ENCODE measurements at places on chromosomes 7 and 10. TPM values are rescaled to one million over a fixed set of nuclear protein-coding genes. Genes with fewer than 3 reads are reported as not detected.

DNA sequence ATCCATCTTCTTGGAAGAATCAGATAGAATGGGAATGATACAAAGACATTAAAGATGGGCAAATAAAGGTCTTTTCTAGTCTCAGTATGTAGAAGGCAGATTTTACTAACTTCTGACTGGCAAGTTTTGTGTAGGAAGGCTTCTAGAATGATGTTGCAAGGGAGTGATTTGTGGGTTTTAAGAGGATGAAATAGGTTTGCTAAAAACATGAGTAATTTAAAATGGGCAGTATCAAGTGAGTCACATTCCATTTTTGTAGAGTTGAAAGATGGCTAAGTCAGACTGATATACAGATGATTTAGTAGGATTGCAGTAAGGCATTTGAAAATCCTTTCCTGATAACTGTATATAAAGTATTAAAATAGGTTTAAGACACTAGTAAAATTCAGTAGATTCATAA lies 777.4 kb downstream of the SORCS1 start:
- no peak for DNase-seq

DNA sequence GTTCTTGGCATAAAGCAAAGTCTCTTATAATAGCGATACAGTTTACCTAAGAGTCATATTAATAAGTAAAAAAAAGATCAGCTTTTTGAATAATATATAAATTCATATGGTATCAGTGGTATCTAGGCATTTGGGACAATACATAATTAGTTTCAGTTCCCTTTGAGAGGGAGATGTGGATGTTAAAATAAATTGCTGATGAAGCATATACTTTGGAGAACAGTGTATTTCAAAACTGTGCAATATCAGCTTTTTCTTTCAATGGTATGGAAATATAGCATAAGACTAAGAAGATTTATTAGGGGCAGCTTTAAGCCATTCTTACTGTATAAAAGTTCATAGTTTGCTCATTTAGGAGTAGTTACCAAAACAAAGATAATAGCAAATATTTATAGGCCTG lies 35.5 kb downstream of the MDFIC start:
- no peak for DNase-seq

DNA sequence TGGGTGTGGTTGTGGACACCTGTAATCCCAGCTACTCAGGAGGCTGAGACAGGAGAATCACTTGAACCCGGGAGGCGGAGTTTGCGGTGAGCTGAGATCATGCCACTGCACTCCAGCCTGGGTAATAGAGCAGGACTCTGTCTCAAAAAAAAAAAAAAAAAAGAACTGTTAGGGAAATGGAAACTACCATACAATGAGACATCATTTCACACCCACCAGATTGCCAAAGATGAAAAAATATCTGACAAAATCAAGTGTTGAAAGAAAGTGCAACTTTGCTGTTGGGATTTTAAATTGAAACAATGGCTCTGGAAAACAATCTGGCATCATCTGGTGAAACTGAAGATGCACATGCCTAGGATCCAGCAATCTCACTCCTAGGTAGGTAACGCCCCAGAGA lies 16.1 kb upstream of the MALSU1 start:
- DNase-seq, result no peak

DNA sequence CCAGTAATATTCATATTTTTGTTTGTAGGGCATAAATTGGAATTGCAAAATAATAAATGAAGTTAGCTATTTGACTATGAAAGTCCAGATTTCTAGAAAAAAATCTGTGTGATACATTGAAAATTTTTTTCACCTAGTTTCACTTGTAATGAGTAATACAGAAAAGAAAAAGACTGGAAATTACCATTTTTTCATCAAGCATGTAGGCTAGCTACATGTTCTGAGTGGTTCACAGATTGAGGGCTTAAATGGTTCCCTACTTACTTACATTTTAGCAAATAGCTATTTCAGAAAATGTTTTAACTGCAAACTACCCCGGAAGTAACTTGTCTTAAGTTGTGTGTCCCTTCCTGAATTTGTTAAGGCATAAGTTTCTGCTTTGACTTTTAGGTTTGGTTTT lies 396.0 kb downstream of the PHF14 start:
- DNase-seq, result no peak

DNA sequence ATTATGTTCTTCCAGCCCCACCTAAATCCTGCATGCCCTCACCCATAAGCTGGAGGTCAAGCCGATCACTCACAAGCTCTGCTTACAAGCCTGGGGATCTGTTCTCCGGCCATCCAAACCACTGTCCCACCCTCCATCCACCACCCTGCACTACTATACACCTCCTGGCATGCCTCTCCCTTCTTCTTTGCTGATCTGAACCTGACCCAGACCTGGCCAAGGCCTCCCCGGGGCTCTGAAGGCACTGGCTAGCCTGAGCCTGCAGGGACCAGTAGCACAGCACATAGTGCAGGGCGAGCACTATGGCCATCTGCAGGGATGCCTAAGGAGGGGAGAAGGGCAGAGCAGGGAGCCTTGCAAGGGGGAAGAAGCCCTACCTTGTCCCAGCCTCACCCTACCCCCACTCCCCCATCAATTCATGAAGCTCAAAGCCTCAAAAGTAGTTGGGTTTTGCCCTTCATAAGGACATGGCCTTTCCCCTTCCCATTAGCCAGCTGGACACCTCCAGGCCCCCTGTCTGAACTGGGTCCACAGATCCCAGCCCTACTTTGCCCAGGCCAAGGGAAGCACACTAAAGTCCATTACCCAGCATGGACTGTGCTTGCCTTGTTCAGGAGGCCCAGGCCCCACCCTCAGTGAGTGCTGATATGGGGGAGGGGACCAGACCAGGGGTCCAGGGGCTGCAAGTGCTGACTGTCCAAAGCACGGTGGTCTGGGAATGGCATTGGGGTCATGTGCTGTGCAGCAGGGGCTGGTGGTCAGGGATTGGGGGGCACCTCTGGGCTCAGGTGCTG lies 29.6 kb downstream of the CHAT start:
- DNase-seq, result no peak

DNA sequence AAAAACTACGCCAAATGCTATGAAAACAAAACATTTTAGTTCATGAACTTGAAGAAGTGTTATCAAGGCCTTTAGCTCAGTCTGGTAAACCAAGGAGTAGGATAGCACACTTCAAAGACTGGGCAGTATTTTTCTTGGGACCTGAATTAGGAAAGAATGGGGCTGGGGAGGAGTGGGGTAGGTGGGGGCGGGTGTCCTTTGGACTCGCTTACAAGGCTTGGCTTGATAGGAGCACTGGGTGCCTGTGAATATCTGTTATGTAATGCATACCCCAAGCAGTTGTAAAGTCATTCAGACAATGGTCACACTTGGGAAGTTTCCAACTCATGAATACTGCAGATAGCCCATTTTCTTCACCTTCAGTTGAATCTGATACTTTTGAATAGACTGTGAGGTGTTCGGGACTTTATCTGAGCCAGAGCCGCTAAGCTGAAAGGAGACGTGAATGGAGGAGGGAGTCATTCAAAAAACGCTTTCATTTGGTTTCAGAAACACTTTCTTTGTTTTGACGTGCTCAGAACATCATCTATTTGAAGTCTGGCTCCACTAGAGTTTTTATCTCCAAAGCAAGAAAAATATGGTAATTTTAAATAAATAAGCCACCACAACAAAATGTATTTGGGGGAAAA lies 70.1 kb upstream of the FAM204A start:
- no peak for DNase-seq

DNA sequence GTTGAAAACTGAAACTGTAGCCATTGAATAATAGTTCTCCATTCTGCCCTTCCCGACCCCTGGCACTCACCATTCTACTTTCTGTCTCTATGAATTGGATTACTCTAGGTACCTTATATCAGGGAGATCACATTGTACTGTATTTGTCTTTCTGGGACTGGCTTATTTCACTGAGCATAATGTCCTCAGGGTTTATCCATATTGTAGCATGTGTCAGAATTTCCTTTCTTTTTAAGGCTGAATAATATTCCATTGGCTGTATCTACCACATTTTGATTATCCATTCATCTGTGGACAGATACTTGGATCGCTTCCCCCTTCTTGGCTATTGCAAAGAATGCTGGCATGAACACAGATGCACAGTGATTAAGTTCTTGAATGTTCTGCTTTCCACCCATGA lies 107.4 kb downstream of the CDH23 start:
- no peak for DNase-seq

- no peak for DNase-seq
These were observed 2.2 kb downstream of the KLHL7 start for GRCh38 chr7:23107781-23108180.

GRCh38 chr7:35513828-35514227 lies 181.1 kb downstream of the HERPUD2 start:
- DNase-seq, result no peak

PROSER2 gene
- total RNA-seq, result 2.1 TPM

AS3MT gene
- total RNA-seq, result 1.8 TPM

VSTM2A gene
- not detected for total RNA-seq

BHLHA15 gene
- not detected for total RNA-seq

NKX1-2 gene
- not detected for total RNA-seq
